ENCODE measurements at places on chromosomes 4 and X.

- no peak for DNase-seq
These were observed 16.1 kb upstream of the KLHL2 start for GRCh38 chr4:165191348-165191656.

GRCh38 chrX:18677161-18677869 lies 5.4 kb upstream of the RS1 start:
- DNase-seq, result no peak

- DNase-seq, result no peak
These were observed 138.8 kb upstream of the VCX start for GRCh38 chrX:7704205-7704604.

GRCh38 chr4:69838977-69839376 lies 21.0 kb downstream of the SULT1E1 start:
- DNase-seq, result no peak

DNA sequence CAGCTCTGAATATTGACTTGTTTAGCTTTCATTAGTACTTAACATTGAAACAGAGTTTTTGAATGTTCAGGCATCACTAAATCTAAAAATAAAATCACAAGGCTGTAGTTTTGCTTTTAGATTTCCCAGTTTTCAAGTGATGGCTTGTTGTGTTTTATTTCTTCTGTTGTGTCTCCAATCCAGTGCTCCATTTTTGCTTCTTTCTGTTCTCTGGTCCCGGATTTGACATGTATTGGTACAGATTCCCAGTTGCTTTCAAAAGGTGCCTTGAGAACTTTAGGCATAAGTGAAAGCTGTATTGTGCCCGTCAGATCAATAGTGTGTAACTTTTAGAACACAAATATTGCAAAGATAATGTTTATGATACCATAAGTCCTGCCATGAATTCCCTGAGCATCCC lies 53.2 kb downstream of the ARHGAP10 start:
- DNase-seq, result no peak

DNA sequence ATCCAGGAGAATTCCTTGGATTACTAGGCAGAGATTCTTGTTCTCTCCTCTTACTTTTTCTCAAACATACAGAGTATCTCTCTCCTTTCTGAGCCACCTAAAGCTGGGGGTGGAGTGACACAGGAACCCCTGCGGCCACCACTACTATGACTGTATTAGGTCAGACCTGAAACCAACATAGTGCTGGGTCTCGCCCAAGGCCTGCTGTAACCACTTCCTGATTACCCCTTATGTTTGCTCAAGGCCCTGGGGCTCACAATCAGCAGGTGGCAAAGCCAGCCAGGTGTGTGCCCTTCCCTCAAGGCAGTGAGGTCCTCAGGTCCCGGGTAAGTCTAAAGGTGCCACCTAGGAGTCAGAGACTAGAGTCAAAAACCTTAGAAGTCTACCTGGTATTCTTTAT lies 166.4 kb downstream of the PARM1 start:
- no peak for DNase-seq

DNA sequence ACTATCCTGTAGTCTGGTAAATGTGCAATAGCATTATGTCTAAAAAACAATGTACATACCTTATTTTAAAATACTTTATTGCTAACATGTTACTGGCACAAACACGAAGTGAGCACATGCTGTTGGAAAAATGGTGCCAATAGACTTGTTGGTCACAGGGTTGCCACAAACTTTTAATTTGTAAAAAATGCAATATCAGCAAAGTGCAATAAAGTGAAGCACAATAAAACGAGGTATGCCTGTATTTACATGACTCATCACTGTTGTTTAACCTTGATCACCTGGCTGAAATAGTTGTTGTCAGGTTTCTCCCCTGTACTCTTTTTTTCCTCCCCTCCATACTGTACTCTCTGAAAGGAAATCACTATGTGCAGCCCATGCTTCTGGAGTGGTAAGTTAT lies 56.5 kb downstream of the KLF8 start:
- no peak for DNase-seq

- no peak for DNase-seq
These were observed 78.0 kb downstream of the ACOX3 start for GRCh38 chr4:8362483-8362882.

GRCh38 chr4:163484906-163485305 lies 9.6 kb upstream of the TMA16 start:
- peak; percentile 54 for DNase-seq

DNA sequence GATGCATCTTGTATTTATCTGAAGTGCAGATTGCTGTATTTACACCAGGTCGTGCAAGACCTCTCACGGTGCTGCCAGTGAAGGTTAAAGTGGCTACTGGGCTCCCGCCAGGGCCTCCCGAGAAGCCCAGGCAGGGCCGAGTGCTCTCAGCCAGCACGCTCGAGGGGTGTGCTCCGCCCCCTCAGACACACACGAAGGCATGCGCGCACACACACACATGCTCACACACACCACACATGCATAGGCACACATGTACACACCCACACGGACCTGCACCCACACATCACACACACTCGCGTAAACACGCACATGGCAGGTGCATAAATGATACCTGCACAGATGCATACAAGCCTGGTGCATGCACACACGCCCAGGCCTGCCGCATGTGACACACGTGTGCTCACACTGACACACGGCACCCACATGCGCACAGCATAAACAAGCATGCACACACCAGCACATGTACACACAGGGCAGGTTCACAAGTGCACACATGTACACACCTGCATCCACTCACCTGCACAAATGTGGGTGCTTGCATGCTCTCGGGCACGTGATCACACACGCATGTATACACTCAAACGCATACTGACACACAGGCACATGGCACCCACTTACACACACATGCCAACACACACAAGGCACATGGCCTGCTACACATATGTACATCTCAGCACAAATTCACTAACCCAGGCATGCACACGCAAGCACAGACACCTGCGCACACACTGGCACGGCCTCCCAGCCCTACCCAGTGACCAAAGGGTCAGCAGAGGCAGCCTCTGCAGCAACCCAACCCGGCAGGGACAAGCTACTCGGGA lies 71.6 kb downstream of the FAM53A start:
- no peak for DNase-seq

DNA sequence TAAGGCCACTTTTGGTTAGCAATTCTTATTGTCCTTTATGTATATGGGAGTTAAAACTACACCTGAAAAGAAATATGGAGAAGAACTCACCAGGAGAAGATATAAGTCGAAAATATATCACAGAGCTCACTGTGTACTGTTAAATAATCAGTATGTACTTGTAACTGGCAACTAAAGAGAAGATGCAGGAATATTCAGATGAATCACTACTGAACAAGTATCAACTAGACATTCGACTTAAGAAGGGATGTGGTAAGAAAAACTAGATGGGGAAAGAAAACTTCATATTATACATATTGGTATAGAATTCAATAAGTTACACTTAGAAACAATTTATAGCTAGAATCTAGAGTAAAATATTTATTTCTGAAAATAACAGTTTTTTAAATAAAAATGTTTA lies 230.0 kb downstream of the CAMK2D start:
- DNase-seq, result no peak

- DNase-seq, result no peak
These were observed 105.9 kb downstream of the CPZ start for GRCh38 chr4:8698341-8699062.

- no peak for DNase-seq
These were observed 6.9 kb upstream of the NSD2 start for GRCh38 chr4:1864076-1865008.

DNA sequence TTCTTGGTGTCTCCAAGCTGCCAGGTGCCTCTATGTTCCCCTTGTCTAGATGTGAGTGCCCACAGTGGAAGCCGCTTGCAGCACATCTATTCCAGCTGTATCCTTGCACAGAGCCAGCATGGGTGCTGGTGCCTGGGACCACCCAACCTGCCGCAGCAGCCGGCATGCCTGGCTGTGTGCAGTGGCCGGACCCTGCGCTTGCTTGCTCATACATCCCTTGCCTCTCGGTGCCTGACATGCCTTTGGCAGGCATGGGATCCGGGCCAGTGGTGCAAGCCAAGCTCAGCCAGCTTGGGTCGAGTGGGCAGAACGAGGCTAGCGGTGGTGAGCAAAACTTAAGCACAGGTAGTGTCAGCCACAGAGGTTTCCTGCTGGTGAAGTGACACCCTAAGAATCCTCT lies 355.1 kb downstream of the TLL1 start:
- no peak for DNase-seq

DNA sequence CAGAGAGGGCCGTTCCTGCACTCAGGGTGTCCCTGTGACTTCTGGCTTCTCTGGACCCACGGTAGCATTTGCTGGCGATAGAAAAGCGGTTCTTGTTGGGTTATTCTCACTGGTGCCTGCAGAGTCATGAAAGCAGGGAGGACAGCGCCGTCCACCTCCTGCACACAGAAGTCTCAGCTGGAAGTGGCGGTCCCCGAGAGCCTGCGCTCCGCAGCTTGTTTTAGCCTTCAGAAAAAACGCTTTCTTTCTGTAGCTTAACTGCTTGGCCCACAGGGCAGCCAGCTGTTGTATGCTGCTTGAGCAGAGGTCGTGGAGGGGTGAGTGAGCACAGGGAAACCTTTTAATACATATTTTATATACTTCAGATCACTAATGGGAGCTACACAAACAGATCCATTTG lies 400.7 kb upstream of the FAT1 start:
- no peak for DNase-seq

GRCh38 chr4:3445829-3446545 lies 4.2 kb downstream of the HGFAC start:
- DNase-seq, result no peak

GRCh38 chr4:115315182-115315581 lies 201.8 kb upstream of the NDST4 start:
- no peak for DNase-seq

DNA sequence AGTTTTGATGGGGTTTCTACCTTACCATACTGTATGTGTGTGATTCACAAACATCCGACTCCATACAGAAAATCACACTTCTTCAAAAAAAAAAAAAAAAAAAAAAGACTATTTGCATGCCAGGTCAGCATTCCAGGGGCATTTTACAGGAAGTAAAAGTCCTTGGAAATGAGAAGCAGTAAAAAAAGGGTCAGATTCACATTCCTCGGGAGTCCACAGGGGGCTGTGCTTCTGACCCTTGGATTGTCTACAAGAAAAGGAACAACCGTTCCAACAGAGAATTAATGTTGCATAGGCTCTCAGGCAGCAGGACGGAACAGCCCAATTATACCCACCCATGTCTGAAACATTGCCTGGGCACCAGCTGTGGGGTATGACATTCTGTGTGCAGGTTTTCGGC lies 290.3 kb downstream of the LDB2 start:
- no peak for DNase-seq

- DNase-seq, result peak; percentile 37
These were observed 301.8 kb upstream of the CTSO start for GRCh38 chr4:156255230-156256007.

DNA sequence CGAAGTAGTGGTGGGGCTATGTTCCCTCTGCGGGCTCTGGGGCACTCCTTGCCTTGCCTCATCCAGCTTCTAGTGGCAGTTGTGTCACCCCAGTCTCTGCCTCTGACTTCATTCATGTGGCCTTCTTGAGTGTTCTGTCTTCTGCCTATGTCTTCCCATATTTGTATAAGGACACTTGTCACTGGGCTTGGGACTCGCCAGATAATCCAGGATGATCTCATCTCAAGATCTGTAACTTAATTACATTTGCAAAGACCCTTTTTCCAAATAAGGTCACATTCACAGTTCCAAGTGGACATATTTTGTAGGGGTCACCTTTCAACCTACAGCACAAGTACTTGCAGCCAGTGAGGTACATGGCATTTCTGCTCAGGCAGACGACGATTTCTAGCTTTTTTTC lies 30.3 kb upstream of the CLDN24 start:
- DNase-seq, result no peak

DNA sequence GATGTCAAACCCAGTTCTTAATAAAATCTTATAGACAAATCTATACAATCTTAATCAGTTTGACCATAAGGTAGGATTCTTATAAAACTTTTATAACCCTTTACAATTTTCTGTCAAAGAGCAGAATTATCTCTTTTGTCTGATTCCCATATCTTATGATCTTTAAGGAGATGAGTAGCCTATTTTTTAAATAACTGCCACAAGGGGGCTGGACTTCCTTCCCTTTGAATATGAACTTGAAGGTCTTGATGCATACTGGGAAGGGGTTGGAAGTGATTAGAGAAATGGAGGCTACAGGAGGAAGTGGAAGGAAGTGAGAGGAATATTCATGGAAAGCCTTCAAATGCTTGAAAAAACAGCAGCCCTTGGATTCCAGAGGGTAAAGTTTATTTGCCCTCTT lies 111.1 kb downstream of the APOOL start:
- no peak for DNase-seq

DNA sequence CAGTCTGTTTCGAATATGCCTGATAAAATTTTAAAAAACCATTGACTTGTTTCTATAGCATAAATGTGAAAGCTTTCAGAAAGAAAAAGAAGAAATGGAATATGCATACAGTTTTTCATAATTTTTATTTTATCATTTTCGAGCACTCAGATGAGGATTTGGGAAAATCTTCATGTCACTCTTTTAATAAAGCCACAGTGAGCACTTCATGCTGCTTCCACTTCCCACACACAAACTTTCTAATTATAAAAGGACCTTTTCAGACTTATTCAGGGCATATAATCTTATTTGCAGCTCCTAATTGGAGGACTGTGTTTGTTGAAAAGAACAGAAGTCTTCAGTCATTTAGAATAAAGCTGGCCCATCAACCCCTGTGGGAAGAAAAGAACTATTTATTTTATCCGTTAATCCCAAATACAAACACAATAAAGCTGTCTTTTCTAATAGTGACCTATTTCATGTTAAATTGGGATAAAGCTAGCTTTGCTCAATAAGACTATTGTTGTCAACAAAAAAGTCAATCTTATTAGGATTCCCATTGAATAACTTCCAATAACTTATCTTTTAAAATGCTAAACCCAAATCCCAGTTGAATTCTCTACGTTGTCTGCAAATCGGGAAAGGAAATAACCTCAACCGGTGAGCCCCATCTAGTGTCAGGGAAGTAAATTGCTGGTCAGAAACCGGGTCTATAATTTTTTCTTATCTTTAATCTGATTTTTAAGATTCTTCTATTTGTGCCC lies 211.5 kb downstream of the PDGFRA start:
- DNase-seq, result peak; percentile 20

GRCh38 chr4:166862032-166862431 lies 372.3 kb downstream of the SPOCK3 start:
- DNase-seq, result no peak

Measured in NCI-H146 (cell line).